Activated T-cell treated with anti-CD3 and anti-CD28 coated beads for 48 hours (primary cell): ENCODE measurements at places on chromosomes 11 and 22.

DNA sequence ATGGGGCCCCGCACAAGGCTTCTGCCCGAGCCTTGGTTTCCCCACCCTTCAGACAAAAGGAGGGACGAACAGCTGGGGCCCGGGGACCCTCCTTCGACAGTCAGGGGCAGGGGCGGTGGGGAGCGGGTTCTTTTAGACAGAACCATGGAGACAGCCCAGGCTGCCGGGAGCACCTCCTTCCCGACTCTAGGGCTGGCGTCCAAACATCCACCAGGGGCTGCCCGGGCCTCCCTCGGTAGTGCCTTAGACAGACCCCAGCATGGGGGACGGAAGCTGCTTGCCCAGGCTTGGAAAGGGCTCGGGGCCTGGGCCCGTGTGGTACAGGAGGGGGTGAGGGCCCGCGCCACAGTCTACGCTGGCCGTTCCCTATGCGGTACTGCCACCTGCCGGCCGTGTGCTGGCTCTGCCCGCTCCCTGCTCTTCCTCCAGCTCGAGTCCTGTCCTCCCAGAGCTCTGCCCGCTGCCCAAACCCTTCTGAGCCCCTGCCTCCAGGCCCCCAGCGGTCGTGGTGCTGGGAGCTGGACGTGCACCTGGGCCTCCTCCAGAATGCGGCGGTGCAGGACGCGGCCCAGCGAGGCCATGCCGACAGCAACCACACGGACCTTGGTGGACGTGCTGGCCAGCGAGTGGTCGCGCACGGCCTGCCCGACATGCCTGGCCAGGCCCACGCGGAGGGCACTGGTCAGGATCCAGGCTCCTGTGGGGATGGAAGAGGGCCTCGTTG is 20.1 kb downstream of the TSSC4 start:
- DNase-seq, result peak; percentile 66

DNA sequence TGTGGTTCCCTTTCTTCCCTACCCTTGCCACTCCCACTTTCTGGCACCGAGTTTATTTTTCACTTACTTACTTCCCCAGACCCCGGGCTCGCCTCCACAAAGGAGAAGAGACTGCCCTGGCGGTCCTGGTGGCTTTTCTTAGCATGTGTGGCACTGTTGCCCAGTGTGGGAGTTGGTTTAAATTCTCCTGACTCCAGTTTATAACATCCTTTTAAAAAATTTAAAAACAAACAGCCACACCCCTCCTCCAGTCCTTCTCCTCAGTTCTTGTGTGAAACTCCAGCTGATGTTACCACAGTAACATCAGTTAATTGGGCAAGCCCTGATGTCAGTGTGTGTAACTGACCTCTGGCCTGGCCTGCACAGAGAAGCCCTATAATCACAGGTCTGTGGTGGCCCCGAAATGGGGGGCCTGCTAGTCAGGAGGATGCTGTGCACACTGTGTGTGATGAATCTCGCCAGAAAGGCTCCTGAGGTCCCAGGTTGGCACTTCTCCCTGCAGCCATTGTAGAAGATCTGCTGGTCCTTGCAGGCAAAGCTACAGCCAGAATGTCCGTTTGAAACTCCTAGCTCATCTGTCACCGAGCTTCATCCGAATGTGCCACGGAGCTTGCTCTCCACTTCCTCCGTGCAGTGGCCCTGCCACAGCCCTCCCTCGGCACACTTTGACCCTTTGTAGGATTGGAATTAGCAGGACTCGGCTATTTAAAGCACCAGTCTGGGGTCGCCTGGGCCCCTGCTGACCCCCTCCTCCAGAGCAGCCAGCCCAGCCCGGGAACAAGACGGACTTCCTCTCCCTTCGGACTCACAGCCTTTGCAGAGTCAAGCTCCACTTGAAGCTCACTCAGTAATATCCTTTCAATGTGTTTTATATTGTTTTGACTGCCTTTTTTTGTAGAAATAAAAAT is 7.6 kb downstream of the YDJC start:
- DNase-seq, result no peak

GRCh38 chr22:24134090-24134846 is 47.0 kb upstream of the SUSD2 start:
- peak; percentile 42 for DNase-seq

GRCh38 chr11:107505647-107506225 is 48.1 kb upstream of the CWF19L2 start:
- no peak for DNase-seq

- no peak for DNase-seq
Observed at GRCh38 chr22:49372111-49372529, 455.6 kb downstream of the BRD1 start.

DNA sequence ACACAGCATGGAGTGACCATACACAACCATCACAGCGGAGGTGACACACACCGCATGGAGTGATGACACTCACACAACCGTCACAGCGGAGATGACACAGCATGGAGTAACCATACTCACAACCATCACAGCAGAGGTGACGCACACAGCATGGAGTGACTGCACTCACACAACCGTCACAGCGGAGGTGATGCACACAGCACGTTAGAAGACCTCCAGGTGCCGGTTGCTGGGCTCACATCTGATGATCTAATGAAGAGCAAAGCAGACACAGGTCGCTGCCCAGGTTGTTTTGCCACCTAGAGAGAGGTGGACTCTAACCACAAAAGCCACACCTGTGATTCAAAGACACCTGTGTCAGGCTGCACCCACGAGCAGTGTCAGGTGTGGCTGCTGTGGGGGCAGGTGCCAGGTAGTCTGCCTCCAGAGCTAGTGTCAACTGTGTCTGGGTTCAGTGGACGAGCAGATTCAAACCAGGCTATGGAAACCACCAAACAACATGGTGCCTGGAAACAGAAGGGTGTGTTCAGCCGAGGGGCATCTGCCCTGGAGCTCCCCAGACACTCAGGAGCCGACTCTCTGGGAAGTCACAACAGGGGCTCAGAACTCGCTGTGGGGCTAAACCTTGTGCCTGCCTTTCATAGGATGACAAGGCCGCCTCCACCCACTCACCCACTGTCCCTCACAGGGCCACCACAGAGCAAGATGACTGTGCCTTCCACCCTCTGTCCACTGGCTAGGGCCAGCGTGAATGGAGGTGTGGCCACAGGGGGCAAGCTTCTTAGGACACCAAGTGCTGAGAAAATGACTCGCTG is 608.2 kb downstream of the TBC1D22A start:
- DNase-seq, result no peak

GRCh38 chr11:126072141-126072741 is 9.6 kb upstream of the CDON start:
- no peak for DNase-seq

GRCh38 chr11:10374386-10374785 is 69.5 kb downstream of the ADM start:
- DNase-seq, result no peak

GRCh38 chr11:71189768-71190315 is 62.5 kb downstream of the SHANK2 start:
- no peak for DNase-seq

- no peak for DNase-seq
Observed at GRCh38 chr11:121281698-121282097, 10.9 kb upstream of the SC5D start.

GRCh38 chr11:130997278-130997677 is 81.0 kb upstream of the SNX19 start:
- DNase-seq, result no peak

- DNase-seq, result peak; percentile 10
Observed at GRCh38 chr11:14300661-14301304, 58.2 kb downstream of the RRAS2 start.

GRCh38 chr22:39091126-39092081 is 5.6 kb upstream of the APOBEC3H start:
- DNase-seq, result no peak

DNA sequence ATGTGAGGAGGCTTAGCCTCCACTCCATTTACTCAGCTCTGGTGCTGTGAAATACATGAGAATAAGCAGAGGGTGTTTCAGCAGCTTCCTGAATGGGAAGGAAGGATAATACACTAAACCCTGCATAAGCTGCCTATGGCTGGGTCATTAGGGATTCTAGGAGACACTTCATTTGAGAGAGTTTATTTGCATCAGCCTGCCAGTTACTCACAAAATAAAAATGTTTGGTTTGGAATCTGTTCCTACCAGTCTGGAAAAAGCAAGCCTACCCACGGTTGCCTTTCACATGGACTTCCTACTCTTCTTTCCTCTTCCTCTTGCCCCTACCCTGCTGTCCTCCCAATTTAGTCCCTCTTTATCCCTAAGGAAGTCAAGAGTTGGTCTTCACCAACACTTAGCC is 20.5 kb downstream of the SLC1A2 start:
- no peak for DNase-seq

GRCh38 chr11:11436715-11437313 is 83.8 kb upstream of the CSNK2A3 start:
- no peak for DNase-seq

- DNase-seq, result no peak
Observed at GRCh38 chr11:32266601-32267000, 168.7 kb downstream of the WT1 start.
